ENCODE measurements at places on chromosomes 7 and 10.

DNA sequence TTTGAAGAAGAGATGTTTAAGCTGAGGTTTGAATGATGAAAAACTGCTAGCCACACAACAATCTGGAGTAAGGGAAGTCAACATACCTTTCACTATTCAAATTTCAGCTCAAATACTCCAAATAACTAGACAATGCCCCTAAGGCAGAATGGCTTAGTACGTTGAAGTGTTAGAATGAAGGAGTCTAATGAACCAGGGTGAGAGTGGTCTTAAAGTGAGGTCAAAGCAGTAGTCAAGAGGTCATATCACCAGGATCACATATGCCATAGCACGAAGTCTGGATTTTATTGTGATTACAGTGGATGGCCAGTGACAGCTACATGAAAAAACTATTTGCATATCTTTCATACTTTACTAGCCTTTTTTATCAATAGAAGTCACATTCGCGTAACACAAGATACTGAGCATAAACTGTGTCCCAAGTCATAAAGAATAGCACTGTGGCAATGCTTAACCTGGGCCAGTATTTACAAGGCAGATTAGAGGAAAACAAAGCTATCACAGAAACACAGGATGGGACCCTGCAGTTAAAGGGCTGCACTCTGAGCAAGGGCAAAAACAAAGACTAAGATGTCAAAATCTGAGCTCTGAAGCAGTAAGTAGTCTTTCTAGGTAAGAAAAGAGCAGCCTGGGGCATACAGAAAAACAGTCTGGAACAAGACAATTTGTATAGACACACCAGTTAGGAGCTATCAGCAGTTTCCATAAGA lies 61.5 kb downstream of the HYCC1 start:
- no peak for DNase-seq

GRCh38 chr7:130721486-130722277 lies 12.3 kb downstream of the KLF14 start:
- DNase-seq, result no peak

DNA sequence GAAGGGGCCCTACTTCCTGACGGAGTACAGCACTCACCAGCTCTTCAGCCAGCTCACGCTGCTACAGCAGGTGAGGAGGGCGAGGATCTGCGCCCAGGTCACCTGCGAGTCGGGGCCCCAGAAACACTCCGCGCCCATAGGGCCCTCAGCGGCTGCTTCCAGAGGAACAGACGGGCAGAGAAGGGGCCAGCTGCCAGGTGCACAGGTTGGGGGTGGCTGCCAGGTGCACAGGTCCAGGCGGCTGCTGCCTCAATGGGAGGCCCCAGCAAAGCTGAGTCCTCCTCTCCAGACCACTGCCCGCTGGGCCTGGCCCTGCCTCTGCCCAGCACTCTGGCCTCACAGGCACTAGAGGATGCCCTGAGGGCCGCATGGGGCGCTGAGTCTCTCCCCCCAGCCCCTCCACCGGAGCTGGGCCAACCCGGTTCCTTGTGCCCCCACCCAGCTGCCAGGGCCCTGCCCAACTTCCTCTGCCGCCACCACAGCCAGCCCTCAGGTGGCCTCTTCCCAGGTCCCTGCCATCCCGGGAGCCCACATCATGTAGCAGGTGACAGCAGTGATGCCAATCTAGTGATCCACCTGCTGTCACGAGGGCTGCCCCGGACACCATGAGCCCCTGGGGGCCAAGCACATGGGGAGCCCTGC lies 17.0 kb upstream of the UTF1 start:
- DNase-seq, result no peak

GRCh38 chr7:13794581-13794980 lies 194.9 kb downstream of the ETV1 start:
- DNase-seq, result no peak

DNA sequence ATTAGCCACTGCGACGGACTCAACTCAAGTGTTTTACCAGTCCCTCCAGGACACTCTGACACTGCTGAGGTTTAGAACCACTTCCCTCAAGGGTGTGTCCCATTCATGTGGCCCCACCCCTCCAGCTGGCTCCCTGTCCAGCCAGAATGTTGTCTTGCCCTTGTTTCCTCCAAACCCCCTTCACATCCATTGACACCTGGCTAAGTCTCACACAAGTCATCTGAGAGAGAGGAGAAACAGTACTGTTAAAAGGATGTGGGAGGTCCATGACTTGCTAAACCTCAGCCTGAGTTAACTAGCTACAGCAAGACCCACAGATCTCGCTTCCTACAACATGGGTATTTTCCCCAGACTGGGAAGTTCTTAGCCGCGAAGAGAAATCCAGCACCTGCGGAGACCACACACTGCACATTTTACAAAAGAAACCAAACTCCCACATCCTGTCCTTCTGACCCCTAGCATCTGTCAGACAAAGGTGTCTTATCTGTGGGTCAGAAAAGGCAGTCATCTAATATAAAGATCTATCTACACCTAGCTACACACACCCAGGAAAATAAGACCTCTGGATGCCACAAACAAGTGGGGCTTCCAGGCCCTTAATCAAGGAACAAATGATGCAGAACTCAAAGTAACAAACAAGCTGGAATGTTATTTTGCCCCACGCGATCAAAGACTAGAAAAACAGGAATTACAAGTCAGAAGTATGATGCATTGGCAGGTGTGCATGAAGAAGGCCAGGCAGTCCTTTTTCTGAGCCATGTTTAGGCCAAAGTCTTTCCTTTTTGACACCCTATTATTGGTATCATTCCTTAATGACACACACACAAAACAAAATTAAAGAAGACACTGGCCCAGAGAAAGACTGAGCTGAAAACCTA lies 13.9 kb downstream of the OSBPL3 start:
- DNase-seq, result no peak

- no peak for DNase-seq
These were observed 457 bp downstream of the PLOD3 start for GRCh38 chr7:101216860-101217387.

DNA sequence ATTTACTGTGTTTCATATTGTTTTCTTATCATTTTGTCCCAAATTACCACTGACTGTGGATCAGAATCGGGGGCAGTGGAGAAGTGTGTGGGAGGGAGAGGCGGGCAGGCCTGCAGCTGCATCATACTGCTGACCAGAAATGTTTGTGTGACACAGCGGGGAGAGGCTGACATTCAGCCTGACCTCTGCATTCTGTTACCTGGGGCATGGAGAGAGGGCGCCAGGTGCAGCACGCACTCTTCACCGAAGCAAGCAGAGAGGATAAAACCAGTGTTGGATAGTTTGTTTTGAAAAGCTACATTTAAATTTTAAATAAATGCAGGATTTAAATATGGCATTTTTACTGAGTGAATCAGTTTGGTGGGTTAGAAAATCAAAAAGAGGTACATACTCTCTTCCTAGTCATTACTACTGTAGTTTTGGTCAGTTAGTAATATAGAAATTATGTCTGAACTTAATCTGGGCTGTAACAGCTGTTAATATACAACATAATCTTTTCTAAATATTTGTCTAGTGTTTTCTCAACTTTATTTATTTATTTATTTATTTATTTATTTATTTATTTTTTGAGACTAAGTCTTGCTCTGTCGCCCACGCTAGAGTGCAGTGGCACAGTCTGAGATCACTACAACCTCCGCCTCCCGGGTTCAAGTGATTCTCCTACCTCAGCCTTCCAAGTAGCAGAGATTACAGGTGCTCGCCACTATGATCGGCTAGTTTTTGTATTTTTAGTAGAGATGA lies 8.8 kb upstream of the STMP1 start:
- no peak for DNase-seq

DNA sequence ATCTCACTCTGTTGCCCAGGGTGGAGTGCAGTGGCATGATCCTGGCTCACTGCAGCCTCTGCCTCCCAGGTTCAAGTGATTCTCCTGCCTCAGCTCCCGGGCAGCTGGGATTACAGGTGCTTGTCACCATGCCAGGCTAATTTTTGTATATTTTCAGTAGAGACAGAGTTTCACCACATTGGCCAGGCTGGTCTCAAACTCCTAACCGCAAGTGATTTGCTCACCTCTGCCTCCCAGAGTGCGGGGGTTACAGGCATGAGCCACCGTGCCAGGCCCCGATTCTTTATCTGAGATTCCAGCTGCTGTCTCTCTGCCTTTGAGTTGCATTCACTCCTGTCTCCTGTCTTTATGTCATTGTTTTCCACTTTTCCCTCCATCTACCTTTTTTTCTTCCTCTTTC lies 168.7 kb downstream of the TMEM178B start:
- no peak for DNase-seq

DNA sequence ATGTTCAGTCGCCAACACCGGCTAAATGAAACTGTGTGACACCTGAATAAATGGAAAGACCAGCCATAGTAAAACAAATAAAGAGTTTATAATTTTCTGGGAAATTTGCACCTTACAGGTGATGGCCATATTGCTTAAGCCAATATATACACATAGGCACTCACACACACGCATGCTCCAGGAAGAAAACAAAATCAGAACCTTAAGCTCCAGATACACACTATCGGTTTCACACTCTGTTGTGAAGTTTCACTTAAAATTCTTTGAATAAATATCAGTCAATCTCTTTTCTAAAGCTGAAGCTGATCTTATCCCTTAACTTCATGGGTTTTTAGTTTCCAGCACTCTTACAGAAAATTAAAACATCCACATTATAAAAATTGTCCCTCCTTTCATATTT lies 226.7 kb upstream of the MDFIC start:
- DNase-seq, result no peak

- DNase-seq, result no peak
These were observed 63.1 kb downstream of the DOCK4 start for GRCh38 chr7:112143136-112143535.

- no peak for DNase-seq
These were observed 608.9 kb downstream of the SORCS1 start for GRCh38 chr10:106555599-106555998.

GRCh38 chr10:65894379-65894778 lies 1031.5 kb upstream of the LRRTM3 start:
- DNase-seq, result no peak

DNA sequence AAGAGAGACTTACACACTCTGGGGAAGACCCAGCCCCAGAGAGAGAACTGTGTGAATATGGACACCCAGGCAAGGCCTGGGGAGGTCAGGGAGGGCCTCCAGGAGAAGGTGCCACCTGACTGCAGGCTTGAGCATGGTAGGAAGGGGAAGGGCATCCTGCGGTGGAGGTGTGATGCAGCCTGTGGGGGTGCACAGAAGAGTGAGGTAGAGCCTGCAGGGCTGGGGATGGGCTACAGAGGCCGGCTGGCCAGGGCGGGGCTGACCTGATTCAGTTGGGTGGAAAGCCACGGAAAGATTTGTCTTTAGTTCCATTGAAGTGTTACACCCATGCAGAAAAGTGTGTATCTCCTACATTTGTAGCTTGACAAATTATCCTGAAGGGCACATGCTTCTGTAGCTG lies 47.6 kb downstream of the ZMIZ1 start:
- no peak for DNase-seq

DNA sequence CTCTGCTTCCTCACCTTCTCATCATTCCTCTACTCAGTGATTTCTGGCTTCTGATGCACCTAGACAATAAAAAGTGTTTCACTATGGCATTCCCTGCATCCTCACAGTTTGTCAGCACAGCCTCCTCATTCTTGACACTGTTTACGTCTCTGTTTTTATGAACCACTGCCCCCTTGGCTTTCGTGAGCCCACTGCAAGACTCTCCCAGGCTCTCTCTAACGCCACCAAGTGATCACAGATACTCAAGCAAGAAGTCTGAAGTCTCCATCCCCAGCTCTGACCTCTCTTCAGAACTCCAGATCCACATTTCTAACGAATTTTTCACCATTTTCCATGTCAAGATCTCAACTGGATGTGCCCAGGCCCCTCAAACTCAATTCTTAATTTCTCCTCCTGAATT lies 8.9 kb downstream of the SLC16A9 start:
- DNase-seq, result no peak

- no peak for DNase-seq
These were observed 72.2 kb upstream of the PODXL start for GRCh38 chr7:131628634-131629033.

DNA sequence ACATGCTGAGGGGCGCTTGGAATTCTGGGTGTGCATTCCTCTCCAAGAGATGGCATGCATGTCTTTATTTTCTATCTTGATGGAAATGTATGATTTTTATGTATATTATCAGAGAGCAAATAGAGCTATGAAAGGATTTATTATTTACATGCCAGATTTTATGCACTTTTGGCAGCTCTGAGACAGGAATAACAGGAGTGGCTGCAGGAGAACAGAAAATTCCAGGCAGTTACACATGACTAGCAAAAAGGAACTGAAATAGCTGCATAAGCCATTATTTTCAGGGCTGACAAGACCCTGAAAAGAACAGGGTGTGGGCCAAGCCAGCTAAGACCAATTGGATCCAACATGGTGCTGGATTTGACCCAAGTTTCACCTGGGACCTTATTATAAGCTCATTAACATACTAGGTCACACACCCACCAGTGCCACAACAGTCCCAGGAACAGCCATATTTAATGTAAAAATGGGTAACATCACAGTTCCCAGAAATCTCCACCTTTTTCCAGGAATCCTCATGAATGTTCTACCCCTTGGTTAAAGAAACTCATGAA lies 43.2 kb upstream of the ACSL5 start:
- DNase-seq, result no peak

DNA sequence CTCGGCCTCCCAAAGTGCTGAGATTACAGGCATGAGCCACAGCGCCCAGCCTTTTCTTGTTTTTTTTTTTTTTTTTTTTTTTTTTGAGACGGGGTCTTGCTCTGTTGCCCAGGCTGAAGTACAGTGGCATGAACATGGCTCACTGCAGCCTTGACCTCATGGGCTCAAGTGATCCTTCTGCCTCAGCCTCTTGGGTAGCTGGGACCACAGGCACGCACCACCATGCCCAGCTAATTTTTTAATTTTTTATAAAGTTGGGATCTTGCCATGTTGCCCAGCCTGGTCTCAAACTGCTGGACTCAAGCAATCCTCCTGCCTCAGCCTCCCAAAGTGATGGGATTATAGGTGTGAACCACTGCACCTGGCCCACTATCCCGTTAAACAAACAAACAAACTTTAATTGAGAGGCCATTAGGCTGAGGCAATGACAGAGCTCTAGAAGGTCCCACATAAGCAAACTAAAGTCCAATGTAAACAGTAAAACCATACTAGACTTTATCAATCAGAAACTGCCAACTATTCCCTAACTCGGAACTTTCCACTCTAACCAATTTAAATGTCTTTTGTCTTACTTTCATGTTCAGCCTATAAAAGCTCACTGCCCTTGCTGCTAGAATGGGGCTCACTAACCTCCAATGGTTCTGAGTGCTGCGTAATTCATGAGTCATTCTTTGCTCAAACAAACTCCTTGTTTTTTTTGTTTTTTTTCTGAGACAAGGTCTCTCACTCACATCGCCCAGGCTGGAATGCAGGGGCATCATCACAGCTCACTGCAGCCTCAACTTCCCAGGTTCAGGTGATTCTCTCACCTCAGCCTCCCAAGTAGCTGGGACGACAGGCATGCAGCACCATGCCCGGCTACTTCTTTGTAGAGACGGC lies 1.9 kb downstream of the DHX32 start:
- DNase-seq, result no peak

DNA sequence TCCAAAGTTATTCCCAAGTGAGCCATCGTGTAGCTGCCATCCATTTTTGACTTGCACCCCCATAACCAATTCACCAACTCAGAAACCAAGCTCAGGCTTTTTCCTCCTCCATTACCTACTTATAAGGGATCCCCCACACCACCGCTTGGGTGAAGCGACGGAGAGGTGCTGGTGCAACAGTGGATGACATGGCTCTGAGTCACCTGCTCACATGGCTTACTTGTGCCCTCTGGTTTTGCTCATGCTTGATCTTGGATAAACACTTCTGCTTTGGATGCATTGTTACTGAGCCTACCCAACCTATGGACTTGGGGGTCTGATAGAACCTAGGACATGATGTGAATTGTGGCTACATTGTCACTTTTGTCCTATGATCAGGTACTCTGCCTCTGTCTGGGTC lies 12.0 kb upstream of the AKR1B1 start:
- no peak for DNase-seq

GRCh38 chr10:24425151-24425550 lies 216.2 kb downstream of the KIAA1217 start:
- no peak for DNase-seq
